GM23248 (cell line): ENCODE measurements at places on chromosomes 2 and 18. TPM values are rescaled to one million over a fixed set of nuclear protein-coding genes. Genes with fewer than 3 reads are reported as not detected.

Gene PIEZO2
- 0.65 and 0.93 TPM in 2 replicates for polyA plus RNA-seq

GRCh38 chr2:186281726-186282125, 204.3 kb upstream of the ZC3H15 start:
- no peaks in the 10 kb centered on the region for H3K4me1 ChIP-seq
- DNase-seq = peak; percentile 4
- H3K27ac ChIP-seq = no peak overlapping the region
- H3K27me3 ChIP-seq = no peaks in the 10 kb centered on the region
- H3K36me3 ChIP-seq = no peaks in the 10 kb centered on the region

- H3K36me3 ChIP-seq = no peaks in the 10 kb centered on the region
- H3K27ac ChIP-seq = no peak overlapping the region
- H3K27me3 ChIP-seq = no peaks in the 10 kb centered on the region
- no peak for DNase-seq
These were observed 4.0 kb downstream of the CASP10 start for GRCh38 chr2:201186982-201187381.

DNA sequence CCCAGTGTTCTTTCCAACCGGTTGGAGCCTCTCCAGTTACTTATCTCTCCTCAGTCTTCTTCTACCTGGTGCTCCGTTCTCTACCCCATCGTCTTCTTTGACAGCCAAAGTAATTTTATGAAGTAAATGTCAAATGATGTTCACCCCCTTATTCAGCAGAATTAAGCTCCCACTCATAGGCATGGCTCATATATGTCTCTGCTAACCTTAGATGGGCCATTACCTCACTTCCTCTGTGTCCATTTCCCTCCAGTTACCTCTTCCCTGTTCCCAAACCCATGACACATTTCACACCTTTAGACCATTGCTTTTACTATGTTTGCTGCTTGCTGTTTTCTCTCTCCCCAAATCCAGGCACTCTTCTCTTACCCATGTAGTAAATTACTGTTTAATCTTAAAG, 607.0 kb downstream of the RNF144A start:
- no peaks in the 10 kb centered on the region for H3K27me3 ChIP-seq
- no peak for DNase-seq
- peaks cover 23% of the 10 kb centered on the region for H3K4me1 ChIP-seq
- H3K4me3 ChIP-seq = no peak overlapping the region

Gene CFC1
- not detected in 2 replicates for polyA plus RNA-seq

- H3K27ac ChIP-seq = no peak overlapping the region
- no peak overlapping the region for H3K4me3 ChIP-seq
- H3K4me1 ChIP-seq = no peaks in the 10 kb centered on the region
- no peaks in the 10 kb centered on the region for H3K36me3 ChIP-seq
- no peak for DNase-seq
These were observed 63.8 kb upstream of the BZW1 start for GRCh38 chr2:200747668-200748618.

DNA sequence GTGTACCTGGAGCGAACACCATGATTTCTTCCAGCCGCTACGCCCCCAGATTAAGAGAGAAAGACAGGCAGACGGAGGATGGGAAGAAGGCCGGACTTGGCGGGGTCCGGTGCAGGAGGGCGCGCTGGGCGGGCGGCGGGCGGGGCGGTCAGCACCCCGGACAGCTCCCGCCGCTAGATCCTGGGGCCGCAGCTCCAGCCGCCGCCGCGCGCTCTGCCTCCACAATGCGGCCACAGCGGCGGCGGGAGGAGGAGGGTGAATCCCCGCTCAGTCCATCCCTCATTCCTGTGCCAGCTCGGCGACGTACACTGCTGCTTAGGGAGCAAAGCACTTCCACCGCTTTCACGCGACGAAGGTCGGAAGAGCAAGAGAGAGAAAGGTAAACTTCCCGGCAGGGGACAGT, at the start of gene AKAIN1:
Gene AKAIN1, minus strand, starts transcription at position 226 of the 403 bp plus-strand sequence. Its CDS starts 204 bp downstream, at position 22.
- H3K4me1 ChIP-seq = no peaks in the 10 kb centered on the region
- peaks cover 7% of the 10 kb centered on the region for H3K27me3 ChIP-seq
- H3K36me3 ChIP-seq = no peaks in the 10 kb centered on the region
- H3K4me3 ChIP-seq = no peak within 1 kb of the TSS
- peak; percentile 65 for DNase-seq
- H3K27ac ChIP-seq = no peak within 1 kb of the TSS
